ENCODE measurements at places on chromosomes 16 and 17.

DNA sequence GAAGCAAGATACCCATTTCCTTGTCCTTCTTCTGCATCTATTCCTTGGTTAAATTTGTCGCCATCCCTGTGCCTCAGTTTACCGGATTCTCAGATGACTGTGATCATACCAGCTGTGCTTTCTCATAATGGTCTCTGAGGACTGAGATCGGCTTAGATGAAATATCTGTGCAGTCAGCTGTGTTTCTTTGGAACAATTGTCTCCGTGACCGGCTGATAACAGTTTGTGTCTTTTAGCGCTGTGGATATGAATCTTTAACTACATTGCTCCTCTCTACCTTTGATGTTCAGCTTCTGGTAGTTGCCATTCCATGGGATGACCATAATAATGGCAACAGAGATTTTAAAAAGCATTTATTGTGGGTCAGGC is 473 bp downstream of the FTO start:
- no peak for DNase-seq

- no peak for DNase-seq
Measured at GRCh38 chr17:83159204-83160049, 80.0 kb downstream of the METRNL start.

DNA sequence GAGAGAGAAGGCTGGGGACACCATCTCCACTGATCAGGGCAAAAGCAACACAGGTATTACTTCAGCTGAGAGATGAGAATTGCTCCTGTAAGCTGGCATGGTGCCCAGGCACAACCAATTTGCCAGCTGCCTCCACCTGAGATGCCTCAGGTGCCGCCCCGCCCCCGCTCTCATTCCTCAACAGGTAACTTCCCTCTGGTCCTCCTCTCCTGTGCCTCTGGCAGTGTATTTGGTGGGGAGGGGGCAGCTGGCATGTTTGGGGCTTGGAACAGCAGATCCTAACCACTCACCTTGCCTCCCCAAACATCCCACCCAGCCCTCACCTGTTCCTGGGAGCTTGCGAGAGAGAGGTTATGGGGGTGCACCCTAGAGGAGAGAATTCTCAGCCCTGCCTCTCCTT is 2.9 kb upstream of the SRCIN1 start:
- no peak for DNase-seq

DNA sequence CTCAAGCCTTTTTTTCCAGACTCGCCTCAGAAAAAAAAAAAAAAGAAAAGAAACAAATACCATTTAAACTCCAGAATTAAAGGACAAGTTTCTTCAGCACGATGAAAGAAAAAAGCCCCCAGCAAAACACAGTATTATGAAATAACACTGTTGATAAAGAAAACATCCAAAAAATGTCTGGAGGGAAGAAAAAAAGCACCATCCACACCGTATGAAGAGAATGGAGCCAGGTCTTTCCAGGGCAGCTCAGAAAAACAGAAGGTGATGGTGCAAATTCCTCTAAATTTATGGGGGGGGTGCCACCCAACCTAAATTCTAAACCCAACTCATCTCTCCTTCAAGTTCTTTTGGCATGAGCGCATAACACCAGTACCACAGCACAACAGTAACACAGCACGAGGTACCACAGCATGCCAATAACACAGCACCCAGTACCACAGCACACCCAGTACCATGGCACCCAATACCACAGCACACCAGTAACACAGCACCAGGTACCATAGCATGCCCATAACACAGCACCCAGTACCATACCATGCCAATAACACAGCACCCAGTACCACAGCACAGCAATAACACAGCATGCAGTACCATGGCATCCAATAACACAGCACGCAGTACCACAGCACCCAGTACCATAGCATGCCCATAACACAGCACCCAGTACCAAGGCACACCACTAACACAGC is 19.0 kb downstream of the AXIN1 start:
- DNase-seq: no peak

DNA sequence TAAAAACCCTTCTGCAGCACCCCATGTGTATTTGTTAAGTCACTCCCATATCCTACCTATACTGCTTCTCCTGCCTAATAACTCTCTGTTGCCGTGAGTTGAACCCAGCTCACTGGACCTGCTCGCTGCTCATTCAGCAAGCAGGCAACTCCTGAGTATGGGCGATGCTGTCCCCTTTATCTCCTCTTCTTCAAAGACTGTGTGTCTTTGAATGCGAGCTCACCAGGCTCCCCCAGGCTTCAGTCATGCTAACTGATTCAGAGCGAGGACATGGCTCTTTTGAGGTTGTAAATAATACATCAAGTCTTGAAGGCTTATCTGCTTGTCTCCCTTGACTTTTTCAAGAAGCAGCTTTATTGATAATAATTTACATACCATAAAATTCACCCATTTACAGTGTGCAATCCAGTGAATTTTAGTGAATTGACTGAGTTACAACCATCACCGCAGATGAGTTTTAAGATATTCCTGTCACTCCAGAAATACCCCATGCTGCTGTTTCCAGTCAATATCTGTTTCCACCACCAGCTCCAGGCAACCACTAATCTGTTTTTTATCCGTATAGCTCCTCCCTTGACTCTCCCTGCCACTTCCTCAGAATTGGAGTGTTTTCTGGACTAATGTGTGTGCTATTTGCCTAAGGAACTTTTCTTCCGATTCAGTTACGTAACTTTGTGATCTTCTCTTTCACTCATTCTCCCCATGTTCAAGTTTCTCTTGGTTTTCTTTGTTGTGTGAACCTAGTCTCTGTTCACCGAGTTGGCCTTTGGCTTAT is 132.2 kb downstream of the SPECC1 start:
- DNase-seq: no peak

DNA sequence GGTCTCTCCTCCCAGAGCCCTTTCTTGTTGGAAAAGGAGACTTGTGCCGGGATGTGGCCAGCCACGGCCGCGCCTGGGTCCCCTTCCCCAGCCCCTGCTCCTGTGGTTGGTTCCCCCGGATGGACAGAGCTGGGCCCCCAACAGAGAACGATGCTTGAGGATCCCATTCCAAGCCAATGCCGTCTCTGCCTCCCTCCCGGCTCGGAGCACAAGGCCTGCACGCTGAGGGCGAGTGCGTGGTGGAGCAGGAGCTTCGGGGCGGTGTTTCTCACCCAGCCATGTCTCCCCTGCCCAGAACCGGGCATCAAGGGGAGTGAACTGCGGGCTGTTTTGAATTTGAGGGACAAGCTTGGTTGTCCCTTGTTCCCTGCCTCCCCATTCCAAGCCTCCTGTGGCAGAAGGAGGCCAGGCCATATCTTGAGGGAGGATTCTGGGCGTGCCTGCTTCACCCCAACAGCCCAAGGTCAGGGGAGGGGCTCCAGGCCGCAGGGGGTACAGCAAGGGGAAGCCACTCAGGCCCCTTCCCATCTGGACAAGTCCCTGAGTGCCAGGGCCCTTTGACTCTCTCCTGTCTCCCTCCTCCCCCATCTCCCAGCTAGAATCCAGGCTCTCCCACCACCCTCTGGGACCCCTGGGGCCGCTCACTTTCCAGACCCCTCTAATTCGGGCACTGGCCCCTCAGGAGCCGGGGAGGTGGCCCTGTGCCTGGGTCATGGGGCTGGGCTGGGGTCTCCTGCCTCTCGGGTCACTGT is 43.6 kb downstream of the SOCS3 start:
- DNase-seq: no peak

DNA sequence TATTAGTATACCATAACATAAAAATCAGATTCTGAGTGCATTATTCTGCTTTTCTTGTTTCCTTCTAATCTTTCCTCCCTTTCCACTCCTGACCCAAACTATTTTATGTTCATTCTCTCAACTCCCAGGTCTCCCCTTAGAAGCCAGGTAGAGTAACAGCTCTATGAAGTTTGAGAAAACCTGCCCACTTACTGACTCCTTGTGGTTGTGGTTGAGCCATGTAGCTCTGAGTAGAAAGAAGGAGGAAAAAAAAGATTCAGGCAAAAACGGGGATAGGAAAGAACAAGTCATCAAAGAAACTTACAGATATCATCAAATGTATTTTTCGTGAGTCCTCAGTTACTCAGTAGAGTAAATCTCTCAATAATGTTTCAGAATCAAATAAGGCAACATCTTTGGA is 216.7 kb downstream of the PMP22 start:
- DNase-seq: no peak

DNA sequence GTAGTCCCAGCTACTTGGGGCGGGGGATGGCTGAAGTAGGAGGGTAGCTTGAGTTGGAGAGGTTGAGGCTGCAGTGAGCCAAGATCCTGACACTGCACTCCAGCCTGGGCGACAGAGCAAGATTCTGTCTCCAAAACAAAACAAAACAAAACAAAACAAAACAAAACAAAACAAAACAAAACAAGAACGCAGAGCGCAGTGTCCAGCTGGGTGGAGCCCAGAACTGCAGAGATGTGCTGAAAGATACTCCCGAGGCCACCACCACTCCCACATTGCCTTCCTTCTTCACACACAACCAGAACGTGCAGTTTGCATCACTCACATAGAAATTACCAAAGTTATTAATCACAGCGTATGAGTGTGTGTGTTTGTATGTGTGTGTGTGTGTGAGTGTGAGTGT is 222.9 kb upstream of the ASIC2 start:
- no peak for DNase-seq

DNA sequence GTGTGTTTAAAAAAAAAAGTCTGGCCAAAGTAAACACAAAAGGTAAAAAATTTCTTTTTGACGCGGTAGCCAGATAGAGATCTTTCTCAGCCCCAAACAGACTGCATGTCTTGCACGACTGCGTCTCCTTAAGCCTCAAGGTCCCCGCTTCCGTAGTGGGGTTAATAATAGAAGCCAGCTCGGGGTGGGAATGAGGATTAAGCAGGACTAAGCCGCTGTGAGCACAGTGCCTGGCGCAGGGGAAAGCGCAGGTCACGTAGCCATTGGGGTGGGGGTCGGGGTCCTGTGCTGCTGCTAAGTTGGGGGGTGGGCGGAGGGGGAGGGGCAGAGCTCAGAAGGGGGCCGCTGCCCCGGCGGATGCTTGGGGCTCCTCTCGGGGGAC is 521 bp downstream of the GGA2 start:
- DNase-seq: peak; percentile 25

DNA sequence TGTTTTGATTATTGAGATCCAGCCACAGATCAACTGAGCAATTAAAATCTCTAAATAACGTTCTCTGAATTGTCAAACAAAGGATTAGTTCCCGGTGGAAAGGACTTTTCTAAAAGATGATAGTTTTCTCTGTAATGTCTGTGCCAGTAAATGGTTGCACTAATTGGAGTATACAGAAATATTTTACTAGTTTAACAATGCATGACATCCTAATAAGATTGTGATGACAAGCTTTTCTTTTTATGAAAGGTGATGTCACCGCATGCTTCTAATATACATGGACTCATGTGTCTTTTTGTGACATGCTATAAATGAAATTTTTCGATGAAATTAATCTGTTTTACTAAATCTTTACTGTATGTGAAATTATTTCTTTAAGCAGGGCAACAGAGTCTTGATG is 211.1 kb downstream of the IRX3 start:
- DNase-seq: no peak

- no peak for DNase-seq
Measured at GRCh38 chr17:8700546-8700945, 44.1 kb downstream of the CCDC42 start.

DNA sequence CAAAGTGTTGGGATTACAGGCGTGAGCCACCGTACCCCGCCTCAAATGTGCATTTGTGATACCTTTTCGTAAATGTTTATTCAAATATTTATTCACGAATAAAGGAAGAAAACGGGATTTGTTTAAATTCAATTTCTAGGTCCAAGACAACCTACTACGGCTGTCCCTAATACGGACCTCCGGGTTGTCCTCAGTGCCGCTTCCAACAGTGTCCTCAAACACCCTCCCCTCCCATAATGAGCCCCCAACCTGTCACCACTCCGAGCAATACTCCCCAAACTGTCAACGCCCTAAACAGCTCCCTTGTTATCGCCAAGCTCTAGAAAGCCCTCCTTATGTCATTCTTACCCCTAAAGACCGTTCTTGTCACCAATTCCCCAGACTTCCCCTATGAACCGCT is 539 bp upstream of the GABARAPL2 start:
- no peak for DNase-seq

DNA sequence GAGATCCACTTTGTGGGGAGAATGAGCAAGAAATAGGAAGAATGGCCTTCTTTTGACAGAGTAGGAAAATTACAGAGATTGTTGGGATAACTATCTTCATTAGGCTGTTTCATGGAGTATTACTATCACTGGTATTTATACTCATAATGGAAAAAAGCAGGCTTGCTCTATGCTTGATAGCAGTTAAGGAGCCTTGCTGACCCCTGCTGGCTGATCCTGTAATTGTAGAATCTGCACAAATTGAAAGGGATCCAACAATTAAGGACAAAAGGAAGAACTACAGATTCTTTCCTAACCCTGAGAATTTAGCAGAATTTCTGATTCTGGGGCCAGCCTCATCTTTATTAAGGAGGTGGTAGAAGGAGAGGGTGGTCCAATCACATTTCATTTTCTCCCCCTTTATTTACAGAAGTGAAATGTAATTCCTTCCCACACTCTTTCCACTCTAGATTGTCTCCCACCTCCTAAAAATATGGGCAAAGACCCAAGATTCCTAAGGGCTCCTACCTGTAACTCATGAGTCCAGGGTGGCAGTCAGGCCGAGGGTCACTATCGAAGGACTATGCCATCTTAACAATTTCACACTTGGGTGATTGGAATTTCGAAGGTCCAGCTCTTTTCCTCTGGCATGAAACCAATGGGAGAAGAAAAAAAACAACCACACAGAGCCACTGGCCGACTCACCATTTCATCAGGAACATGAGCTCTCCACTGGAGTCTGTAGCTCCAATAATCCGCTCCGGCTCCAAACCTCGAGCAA is 26.3 kb downstream of the NFE2L1 start:
- peak; percentile 84 for DNase-seq

- no peak for DNase-seq
Measured at GRCh38 chr16:89430436-89431157, 59.8 kb downstream of the ANKRD11 start.

DNA sequence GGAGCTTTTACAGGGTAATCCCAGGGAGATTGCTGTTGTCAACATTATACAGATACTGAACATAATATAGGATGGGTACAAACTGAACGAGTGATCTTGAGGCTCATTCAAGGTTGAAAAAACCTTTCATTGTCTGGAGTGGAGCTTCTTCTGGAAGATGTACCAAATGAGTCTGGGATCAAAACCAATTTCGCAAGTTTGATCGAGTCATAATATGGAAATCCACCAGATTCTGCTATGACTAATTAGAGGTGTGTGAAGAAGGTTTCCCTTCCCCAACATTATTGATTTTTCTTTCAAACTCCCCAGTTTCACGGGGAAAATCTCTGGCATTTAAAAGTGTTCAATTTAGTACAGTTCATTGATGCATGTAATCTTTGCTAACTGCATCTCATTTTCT is 324.1 kb downstream of the ZFHX3 start:
- no peak for DNase-seq

- DNase-seq: peak; percentile 42
Measured at GRCh38 chr16:57084257-57084770, 8.1 kb upstream of the CPNE2 start.

- DNase-seq: peak; percentile 16
Measured at GRCh38 chr16:30183233-30184095, at the start of gene CORO1A. Gene CORO1A, plus strand, starts transcription at chr16:30183602. Its CDS starts 1,608 bp downstream, at chr16:30185210.

GRCh38 chr16:84503751-84504395 is 586 bp downstream of the MEAK7 start:
- peak; percentile 64 for DNase-seq

- DNase-seq: no peak
Measured at GRCh38 chr17:75959051-75959838, 18.4 kb upstream of the FBF1 start.

- DNase-seq: peak; percentile 78
Measured at GRCh38 chr17:68247445-68248198, at the start of gene AMZ2. Gene AMZ2, plus strand, starts transcription at chr17:68248043. Its CDS starts 2,145 bp downstream, at chr17:68250188.
